H7 (cell line): ENCODE measurements at places on chromosomes 4 and X. TPM values are rescaled to one million over a fixed set of nuclear protein-coding genes. Genes with fewer than 3 reads are reported as not detected.

GRCh38 chr4:102665527-102665926, 95.2 kb downstream of the MANBA start:
- no peak for DNase-seq

GRCh38 chr4:75511841-75512240, 2.4 kb downstream of the RCHY1 start:
- peak; percentile 10 for DNase-seq

GRCh38 chr4:107989162-107989536, 540 bp upstream of the HADH start:
- DNase-seq, result no peak

DNA sequence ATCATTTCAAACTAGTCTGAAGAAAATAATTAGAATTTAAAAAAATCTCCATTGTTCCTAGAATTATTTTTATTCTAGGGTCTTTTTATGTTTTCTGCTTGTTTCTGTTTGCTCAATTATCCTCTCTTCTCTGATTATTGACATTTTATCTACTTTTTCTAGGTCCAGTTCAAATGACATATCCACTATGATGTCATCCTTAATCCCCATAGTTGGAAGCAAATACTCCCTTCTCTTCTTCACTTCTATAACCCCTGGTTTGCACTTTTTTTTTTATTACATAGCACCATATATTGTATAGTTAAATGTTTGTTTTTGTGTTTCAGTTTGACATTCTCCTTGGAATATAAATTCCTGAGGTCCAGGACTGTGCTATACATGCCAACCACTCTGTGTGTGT, 82.6 kb downstream of the CT47B1 start:
- no peak for DNase-seq

- no peak for DNase-seq
Observed at GRCh38 chr4:28075401-28075956, 1214.8 kb downstream of the STIM2 start.

- peak; percentile 82 for DNase-seq
Observed at GRCh38 chrX:17377091-17377717, 2.2 kb downstream of the NHS start.

Gene AIMP1
- 25.6 and 37.8 TPM in 2 replicates for total RNA-seq

DNA sequence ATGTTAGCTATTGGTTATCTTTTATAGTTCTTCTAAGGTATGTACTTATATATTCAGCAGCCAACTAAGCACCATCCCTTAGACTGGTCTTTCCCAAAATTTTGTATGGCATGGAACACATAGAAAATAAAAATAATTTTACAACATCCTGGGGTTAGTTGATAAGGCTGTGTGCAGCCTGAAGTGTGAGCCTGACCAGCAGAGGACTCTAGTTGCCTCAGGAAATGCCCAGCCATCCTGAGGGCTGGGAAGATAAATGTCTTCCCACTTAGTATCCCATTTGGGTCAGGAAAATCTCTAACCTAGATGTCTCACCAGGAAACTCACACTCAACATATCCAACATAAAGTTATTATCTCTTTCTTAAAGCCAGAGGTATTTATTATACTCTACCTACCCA, 251.4 kb upstream of the POF1B start:
- DNase-seq, result no peak

Gene ASB5
- 0.26 and 0.31 TPM in 2 replicates for total RNA-seq

DNA sequence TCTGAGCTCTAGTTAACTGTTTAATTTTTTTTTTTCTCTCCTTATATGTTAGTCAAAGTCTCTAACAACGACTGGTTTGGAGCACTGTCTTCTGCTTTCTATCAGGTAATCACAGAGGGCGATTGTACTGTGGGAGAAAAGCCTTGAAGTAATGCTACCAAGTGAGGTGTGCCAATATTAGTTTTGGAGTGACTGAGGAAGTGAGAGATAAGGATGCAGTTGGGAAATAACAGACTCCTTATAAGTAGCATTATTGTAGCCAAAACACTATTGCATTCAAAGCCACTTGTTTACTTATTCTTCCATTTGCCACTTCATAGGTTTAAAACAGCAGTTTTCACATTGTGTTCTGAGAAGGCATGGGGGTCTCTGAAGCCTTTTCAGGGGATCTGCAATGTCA, 79.1 kb upstream of the SLC6A14 start:
- no peak for DNase-seq

Gene PPM1K
- 19.8 and 21.4 TPM in 2 replicates for total RNA-seq

GRCh38 chr4:77797239-77797638, 21.9 kb downstream of the CNOT6L start:
- no peak for DNase-seq

Gene ADGRL3
- total RNA-seq, result 6.8 and 15.7 TPM in 2 replicates

Gene TMEM154
- total RNA-seq, result 0.31 and 1.4 TPM in 2 replicates

DNA sequence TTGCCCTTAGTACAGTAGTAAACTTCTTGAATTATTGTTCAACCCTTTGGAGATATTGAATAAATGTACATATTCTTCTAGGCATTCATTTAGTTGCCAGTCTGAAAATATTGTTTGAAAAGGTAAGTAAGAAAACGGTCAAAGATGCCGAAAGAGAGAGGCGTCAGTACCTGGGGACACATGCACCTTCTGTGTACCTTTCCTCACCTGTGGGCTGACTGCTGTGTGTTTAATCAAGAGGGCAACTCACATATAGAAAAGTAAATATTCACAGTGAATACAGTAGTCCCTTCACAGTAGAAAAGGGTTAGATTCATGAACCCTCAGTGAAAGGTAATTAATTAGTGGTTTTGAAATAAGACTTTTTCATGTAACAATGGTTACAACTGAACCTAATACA, 6.9 kb downstream of the ANXA10 start:
- DNase-seq, result no peak

GRCh38 chr4:129176864-129177263, 80.9 kb downstream of the C4orf33 start:
- no peak for DNase-seq

DNA sequence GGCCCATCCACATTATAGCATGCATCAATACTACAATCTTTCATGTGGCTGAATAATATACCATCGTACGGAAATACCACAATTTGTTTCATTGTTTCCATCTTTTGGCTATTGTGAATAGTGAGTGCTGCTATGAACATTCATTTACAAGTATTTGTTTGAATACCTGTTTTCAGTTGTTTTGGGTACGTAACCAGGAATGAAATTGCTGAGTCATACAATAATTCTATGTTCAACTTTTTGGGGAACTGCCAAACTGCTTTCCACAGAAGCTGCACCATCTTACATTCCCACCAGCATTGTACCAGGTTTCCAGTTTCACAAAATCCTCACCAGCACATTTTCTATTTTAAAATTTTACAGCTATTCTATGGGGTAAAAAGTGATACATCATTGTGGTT, 28.5 kb upstream of the MANBA start:
- no peak for DNase-seq

- DNase-seq, result no peak
Observed at GRCh38 chrX:129025376-129025775, 497.9 kb downstream of the SMARCA1 start.

- DNase-seq, result no peak
Observed at GRCh38 chr4:138050601-138051000, 191.5 kb downstream of the SLC7A11 start.

Gene DMP1
- not detected in 2 replicates for total RNA-seq
